ENCODE measurements at places on chromosomes 6 and 20.
A peak's percentile ranks its signal among the peaks of the same experiment; 100 is the strongest.

GRCh38 chr20:61746781-61747180 is 318.9 kb downstream of the TAF4 start:
- DNase-seq, result peak; percentile 32

DNA sequence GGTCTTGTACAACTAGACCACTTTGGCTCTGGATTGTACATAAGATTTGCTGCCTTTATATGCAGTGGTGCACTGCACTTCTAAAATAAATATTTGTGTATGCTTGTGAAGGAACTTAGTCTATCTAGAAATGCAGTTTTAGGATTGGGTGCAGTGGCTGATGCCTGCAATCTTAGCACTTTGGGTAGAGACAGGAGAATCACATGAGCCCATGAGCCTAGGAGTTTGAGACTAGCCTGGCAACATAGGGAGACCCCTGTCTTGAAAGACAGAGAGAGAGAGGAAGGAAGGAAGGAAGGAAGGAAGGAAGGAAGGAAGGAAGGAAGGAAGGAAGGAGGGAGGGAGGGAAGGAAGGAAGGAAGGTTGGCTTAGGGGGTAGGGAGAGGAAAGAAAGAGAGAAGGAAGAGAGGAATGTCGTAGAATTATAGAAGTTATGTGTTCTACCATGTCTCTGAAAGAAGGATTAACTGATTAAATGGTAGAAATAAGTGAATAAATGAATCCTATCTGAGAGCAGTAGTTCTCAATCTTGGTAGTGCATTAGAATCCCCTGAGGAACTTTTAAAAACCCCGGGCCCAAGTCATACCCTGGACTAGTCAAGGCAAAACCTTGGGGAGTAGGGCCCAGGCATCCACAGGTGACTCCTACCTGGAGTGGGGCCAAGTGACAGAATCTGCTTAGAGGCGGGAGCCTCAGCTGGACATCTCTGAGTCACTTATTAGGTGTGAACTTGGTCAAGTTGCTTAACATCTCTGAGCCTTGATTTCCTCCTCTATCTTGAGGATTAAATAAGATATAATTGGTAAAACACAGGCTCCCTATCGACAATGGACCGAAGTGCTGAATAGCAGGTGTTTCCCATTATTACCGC is 130.3 kb downstream of the ZNF217 start:
- DNase-seq, result no peak

- no peak for DNase-seq
These were observed 19.6 kb downstream of the RPP21 start for GRCh38 chr6:30364591-30364990.

GRCh38 chr6:108742041-108742440 is 106.2 kb upstream of the ARMC2 start:
- peak; percentile 30 for DNase-seq

GRCh38 chr6:159902620-159903019 is 11.8 kb downstream of the MAS1 start:
- DNase-seq, result no peak

DNA sequence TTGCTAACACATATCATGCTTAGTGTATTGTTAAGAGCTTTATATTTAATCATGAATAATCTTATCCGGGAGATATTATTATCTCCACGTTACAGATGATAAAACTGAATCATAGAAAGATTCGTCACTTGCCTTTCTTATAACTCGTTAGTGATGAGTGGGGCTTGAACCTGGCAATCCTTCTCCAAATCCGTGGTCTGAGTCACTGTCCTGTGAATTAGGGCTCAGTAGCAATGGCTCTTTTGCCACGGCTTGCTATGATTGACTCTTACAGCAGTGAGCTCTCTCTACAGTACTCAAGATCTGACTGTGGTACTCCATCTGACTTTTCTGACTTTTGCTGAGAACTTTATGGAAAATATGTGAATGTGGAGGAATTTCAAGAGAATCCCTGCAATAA is 246.9 kb downstream of the PACRG start:
- no peak for DNase-seq

DNA sequence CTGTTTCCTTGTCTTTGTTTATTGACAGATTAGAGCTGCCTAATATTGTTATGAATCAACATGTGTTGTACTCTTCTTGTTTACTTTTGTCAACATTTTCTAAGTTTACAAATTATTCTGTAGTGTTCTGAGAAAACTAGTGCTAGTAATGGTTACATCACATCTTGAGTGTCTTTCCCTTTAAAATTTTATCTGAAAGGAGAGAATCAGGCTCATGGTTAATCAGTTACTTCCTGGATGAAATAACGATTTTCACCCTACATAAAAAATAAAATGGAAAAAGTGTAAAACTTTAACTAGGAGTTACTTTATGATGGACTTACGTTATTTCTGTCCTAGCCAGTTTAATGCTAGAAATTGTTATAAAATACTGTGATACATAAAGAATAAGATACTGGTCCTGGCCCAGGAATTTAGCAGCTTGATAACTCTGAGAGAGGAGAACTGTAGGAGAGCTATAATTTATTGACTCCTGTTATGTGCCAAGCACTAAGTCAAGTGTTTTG is 26.4 kb upstream of the BMP5 start:
- no peak for DNase-seq

GRCh38 chr6:42163981-42164380 is 9.2 kb upstream of the GUCA1A start:
- DNase-seq, result no peak

DNA sequence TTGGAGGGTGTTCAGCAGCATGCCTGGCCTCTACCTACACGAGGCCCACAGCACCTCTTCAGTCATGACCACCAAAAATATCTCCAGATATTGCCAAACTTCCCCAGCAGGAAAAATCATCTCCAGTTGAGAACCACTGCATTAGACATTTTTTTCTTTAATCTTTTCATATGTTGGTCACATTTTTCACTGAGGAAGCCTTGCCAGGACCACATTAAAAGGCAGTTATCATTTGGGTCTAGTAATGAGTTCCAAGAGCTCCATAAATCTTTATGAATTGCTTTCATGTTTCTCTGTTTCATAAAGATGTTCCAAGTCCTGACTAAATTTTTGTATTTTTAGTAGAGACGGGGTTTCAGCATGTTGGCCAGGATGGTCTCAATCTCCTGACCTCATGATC is 28.8 kb downstream of the MTRES1 start:
- DNase-seq, result no peak

GRCh38 chr20:20744170-20744725 is 31.8 kb upstream of the RALGAPA2 start:
- no peak for DNase-seq

DNA sequence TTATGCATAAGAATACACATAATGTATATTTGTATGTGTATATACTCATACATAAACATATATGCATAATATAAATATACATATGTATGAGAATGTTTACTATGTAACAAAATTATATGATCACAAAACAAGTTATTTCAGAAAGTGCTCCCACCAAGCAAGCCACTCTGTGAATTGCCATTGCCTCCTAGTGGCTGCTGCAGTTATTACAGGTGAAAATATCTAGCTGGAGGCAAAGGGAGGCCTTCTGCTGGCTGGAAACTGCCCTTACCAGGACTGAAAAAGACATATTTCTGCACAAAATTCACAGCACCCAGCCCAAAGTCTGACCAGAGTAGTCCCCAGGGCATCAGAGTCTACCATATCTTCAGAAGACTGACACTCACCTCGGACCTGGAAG is 14.4 kb upstream of the ADAM33 start:
- DNase-seq, result no peak

- no peak for DNase-seq
These were observed 2.7 kb upstream of the RHAG start for GRCh38 chr6:49639177-49639817.

GRCh38 chr6:32108094-32108627 is 977 bp downstream of the TNXB start:
- DNase-seq, result peak; percentile 87

- no peak for DNase-seq
These were observed 255.9 kb upstream of the DEFB112 start for GRCh38 chr6:50305660-50306059.

GRCh38 chr20:38209054-38209675 is 44.1 kb upstream of the TGM2 start:
- no peak for DNase-seq

GRCh38 chr20:3162080-3162611 is 2.5 kb upstream of the FASTKD5 start:
- DNase-seq, result no peak

GRCh38 chr6:129267028-129267427 is 384.1 kb downstream of the LAMA2 start:
- no peak for DNase-seq

GRCh38 chr6:157491571-157492232 is 110.7 kb downstream of the ZDHHC14 start:
- DNase-seq, result no peak

DNA sequence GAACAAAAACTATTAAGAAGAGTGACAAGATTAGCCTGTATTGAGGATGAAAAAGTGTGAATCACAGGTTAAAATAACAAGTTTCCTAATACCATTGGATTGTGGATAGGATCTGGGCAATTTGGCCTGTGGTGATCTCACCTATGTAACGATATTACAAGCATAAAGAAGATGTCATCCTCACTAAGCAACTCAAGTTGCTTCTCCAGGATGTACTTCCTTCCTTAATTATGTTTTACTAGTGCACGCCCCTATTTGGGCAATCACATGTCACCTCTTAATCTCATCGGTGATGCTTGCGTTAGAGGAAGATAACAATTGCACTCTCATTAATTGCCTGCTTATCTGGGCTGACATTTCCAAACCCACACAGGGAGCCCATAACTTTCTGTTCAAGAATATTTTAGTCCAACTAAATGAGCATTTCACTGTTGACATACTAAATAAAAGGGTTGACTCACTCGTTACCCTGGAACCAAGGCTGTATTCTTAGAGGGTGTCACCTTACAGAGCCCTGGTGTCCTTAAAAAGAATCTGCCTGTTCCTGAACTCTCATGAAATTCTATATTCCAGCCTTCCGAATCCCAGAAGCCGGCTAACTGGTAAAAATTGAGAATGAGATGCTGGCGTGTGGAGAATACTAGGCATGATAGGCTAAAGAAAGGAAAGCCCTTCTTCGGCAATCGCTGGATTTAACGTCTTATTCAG is 88.2 kb upstream of the ATXN1 start:
- DNase-seq, result no peak

- DNase-seq, result no peak
These were observed 263.4 kb downstream of the BMP7 start for GRCh38 chr20:57003012-57003411.

GRCh38 chr20:60052322-60052721 is 94.1 kb downstream of the CDH26 start:
- no peak for DNase-seq

GRCh38 chr6:137871831-137872454 is 4.9 kb downstream of the TNFAIP3 start:
- DNase-seq, result no peak

GRCh38 chr6:101650402-101651100 is 257.0 kb downstream of the GRIK2 start:
- no peak for DNase-seq

DNA sequence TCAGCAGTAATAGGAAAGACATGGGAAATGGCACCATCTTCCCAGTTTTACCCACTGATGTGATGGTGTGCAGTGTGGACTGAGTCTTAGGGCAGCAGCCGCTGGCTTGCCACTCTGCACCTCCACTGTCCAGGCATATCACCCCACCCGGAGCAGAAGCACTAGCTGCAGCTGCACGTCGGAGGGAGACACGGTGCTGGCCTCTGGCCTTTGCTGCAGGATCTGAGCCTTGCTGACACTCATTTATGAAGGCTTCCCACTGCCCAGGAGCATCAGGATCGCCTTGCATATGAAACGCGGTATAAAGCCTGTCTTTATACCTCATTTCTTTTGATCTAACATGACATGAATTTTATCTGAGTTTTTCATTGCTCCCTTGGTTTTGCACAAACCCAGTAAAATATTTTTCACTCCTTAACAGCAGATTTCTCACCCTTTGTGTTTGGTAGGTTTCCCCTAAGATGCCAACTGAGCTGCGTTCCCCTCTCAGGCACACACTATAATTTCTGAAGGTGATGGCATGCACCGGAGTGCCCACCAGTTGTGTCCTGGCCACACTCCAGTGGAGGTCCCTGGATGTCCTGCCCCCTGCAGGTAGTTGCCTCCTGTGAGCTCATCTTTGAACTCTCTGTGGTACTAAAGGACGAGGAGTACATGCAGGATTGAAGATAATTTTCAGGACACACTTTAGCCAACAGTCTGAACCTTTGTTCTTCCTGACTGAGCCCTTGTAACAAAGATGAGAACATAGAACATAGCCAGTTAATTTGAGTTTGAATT is 9.0 kb upstream of the EXOC2 start:
- no peak for DNase-seq

- no peak for DNase-seq
These were observed 93.8 kb downstream of the MLIP start for GRCh38 chr6:54204921-54205591.

DNA sequence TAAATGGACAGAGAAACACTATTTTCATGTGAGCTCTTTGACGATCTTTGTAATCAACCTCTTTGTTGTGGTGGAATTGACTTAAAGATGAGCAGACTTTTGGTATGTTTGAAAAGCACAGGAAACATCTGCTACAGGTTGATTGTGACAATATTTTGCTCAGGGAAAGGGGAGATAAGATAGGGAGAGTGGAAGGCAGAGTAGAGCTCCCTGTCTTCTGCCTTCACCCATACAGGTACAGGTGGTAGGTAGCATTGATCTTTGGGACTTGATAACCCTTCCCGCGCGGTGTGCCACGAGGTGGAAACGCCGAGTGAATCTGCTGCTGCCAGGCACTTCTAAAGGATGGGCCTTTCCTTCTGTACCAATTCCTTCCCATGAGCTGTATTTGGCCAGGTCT is 183.6 kb downstream of the UTRN start:
- no peak for DNase-seq

- no peak for DNase-seq
These were observed 49.2 kb downstream of the SCAND1 start for GRCh38 chr20:35904982-35905663.

DNA sequence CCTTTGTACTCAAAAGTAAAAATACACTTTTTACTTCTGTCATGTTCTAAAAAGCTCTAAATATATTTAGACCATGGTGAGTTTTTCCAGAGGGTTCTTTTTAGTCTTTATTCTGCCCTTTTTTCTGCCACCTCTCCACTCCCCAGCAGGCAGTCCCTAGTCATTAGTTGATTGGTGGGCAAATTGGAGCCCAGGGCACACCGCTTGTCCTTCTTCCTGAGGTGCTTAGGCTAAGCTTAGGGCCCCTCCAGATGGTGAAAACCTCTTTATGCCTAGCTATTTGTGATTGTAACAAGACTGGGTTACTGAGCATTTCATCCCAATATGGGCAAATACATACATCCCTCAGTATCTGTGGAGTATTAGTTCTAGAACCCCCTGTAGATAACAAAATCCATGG is 6.2 kb downstream of the TREML1 start:
- DNase-seq, result no peak

DNA sequence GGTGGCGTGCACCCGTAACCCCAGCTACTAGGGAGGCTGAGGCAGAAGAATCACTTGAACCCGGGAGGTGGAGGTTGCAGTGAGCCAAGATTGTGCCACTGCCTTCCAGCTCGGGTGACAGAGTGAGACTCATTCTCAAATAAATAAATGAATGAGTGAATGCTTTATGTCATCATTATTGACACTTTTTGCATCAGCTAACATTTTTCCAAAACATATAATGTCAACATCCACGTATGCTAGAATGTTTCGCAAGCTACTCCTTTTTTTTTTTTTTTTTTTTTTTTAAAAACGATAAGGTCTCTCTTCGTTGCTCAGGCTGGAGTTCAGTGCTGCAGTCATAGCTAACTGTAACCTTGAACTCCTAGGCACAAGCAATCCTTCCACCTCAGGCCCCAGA is 72.2 kb downstream of the SENP6 start:
- DNase-seq, result no peak

Measured in upper lobe of left lung (tissue), 6 donors.